ENCODE measurements at places on chromosomes 13 and 19.

- DNase-seq = no peak
Observed at GRCh38 chr19:46066471-46066870, 25.7 kb upstream of the IGFL4 start.

GRCh38 chr19:33740811-33741396 lies 55.8 kb upstream of the KCTD15 start:
- DNase-seq = peak; percentile 20

DNA sequence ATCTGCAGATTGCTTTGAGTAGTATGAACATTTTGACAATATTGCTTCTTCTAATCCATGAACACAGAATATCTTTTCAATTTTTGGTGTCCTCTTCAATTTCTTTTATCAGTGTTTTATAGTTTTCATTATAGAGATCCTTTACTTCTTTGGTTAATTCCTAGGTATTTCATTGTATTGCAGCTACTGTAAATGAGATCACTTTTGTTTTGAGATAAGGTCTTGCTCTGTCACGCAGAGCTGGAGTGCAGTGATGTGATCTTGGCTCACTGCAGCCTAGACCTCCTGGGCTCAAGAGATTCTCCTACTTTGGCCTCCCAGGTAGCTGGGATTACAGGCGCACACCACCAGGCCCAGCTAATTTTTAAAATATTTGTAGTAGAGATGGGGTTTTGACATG lies 9.8 kb downstream of the CYP2A7 start:
- no peak for DNase-seq

GRCh38 chr13:60135344-60135743 lies 28.4 kb downstream of the DIAPH3 start:
- DNase-seq = no peak

- no peak for DNase-seq
Observed at GRCh38 chr19:57075801-57076492, 43.8 kb upstream of the USP29 start.

- no peak for DNase-seq
Observed at GRCh38 chr13:103605546-103606326, 539.5 kb upstream of the SLC10A2 start.

GRCh38 chr19:51161266-51161665 lies 19.2 kb downstream of the SIGLEC7 start:
- no peak for DNase-seq

DNA sequence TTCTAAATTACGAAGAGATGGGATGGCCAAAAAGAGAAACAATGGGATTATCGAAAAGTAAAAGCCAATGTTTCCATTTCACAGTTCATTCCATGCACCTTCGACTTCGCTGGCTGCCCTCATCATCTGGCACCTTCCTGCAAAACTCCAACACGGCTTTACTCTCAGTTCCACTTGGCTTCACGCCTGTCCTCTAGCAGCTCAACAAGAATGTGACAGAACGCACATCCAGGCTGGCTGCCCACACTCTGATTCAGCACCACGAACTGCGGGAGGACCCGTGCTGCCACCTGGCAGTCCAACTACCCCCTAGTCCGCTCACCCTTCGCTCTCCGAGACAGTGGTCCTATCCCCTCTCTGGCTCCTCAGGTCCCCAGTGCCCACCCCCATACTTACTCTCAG lies 11.7 kb downstream of the ATP7B start:
- no peak for DNase-seq

DNA sequence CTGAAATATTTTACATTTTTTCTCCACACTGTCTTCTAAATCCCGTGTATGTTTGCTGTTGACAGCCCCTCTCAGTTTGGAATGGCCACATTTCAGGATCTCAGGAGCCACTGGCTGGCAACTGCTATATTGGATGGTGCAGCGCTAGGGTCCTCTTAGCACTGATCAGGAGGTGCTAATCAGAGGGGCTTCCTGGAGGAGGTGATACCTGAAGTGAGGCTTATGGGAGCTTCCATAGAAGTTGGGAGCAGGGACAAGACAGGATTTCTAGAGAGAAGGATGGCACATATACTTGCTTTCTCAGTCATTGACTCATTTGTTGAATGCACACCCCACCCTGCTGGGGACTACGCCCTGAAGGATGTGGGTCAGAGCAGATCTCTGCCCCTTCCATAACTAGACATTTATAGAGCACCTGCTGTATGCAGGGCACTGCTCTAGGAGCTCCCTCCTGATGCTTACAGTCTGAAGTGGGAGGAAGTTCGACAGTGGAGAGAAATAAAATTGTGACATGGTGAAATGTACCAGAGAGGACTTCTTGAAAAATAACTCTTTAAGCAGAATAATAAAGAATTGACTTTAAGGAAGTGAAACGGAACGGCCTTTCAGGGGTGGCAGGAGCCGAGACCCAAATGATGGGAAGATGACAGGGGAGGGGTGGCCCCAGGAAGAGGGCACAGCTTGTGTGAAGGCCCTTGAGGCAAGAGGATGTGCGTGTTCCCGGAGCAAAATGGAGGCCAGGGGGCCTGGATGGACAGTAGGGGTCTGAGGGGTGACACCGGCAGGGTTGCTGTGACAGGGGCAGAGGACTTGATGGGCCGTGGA lies 13.1 kb downstream of the AP2A1 start:
- DNase-seq = no peak

GRCh38 chr13:43720780-43721397 lies 65.9 kb downstream of the ENOX1 start:
- peak; percentile 4 for DNase-seq

DNA sequence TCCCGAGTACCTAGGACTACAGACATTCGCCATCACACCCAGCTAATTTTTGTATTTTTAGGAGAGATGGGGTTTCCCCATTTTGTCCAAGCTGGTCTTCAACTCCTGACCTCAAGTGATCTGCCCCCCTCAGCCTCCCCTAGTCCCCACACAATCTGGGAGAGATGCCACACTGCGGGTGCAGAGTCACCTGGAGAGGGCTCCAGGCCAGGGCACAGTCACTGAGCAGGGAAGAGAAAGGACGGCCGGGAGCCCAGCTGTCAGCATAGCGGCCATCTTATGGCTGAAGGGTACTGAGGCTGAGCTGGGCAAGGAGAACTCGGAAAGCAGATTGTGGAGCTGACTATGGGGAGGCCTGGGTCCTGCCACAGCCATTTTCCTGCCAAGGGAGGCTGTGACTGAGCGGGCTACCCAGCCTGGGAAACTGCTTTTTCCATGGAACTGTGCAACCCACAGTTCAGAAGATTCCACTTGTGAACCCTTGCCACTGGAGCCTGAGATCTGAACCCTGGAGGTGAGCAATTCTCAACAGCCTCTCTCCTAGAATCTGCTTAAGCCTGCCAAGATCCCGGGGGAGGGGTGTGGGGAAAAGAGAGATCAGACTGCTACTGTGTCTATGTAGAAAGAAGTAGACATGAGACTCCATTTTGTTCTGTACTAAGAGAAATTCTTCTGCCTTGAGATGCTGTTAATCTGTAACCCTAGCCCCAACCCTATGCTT lies 109.2 kb downstream of the ZNF486 start:
- DNase-seq = no peak

GRCh38 chr13:95540888-95541287 lies 11.6 kb upstream of the CLDN10 start:
- no peak for DNase-seq

- DNase-seq = peak; percentile 66
Observed at GRCh38 chr13:51479199-51479523, 26.3 kb upstream of the INTS6 start.

DNA sequence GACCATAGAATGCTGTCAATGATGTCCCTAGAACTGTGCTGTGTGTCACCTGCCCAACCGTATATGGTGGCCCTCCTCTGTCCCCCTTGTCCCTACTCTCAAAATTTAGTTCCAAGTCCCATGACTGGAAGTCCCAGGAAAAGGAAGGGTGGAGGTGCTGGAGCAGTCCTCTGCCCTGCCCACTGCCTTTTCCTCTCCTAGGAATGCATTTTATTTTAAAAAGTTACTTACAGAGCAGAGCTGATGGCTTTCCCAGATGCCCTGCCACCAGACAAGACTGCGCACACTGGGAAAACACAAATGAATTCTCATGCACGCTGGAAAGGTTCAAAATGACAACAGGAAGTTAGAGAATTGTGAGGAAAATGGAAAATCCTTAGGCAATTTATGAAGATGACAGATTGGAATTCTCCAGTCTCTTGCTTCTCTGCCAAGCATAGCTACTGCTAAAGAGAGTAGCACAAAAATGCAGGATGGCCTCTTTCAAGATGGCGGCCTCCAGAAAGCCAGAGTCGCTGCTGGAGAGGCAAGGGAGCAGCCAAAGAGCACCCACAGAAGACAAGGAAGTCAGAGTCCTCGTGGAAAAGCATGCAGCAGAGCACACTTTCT lies 117.1 kb upstream of the TSC22D1 start:
- no peak for DNase-seq

GRCh38 chr13:98054301-98054700 lies 88.6 kb upstream of the FARP1 start:
- no peak for DNase-seq

DNA sequence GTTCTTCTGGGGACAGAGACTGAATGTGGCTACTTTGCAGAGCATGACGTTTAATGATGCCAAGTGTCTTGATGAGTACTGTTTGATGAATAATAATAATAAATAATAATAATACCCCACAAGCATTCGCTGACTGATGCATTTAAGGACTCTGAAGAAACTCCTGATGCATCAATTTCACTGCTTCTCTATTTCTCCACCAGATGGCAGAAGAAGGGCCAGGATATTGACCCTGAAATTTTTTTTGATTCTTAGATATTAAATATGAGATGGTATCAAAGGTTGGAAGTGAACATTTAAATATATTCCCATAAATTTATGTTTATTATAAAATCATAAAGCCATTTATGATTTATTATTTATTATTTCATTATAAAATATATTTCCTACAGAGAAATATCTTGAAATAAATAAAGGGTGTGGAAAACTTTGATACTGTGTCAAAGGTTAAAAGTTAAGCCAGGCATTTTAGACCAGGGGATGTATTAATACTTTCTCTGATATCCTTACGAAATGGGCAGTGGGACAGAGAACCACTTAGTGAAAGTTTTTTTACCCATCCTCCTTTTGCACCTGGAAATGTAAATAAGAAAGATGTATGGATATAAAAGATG lies 170.9 kb downstream of the LACC1 start:
- DNase-seq = peak; percentile 29

DNA sequence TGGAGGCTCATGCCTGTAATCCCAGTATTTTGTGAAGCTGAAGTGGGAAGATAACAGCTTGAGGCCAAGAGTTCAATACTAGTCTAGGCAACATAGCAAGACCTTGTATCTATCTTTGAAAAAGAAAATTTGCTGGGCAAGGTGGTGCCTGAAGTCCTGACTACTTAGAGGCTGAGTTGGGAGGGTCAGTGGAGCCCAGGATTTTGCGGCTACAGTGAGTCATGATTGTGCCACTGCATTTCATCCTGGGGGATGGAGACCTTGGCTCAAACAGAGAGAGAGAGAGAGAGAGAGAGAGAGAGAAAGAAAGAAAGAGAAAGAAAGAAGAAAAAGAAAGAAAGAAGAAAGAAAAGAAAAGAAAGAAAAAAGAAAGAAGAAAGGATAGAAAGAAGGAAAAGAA lies 1872.3 kb upstream of the PCDH20 start:
- no peak for DNase-seq

GRCh38 chr13:52842441-52842840 lies 6.0 kb downstream of the PCDH8 start:
- no peak for DNase-seq

DNA sequence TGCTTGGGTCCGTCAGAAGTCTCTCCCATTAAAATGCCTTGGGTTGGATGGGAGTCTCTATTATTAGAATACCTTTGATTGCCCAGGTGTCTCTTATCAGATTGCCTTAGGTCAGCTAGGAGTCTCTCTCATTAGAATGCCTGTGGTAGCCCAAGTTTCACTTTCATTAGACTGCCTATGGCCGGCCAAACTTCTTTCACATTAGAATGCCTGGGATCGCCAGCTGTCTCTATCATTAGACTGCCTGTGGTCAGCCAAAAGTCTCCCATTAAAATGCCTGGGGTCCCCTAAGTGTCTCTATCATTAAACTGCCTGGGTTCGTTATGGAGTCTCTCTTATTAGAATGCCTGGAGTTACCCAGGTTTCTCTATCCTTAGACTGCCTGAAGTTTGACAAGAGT lies 1476.7 kb downstream of the UQCRFS1 start:
- DNase-seq = no peak

GRCh38 chr19:49116544-49116943 lies 2.4 kb downstream of the LIN7B start:
- DNase-seq = no peak

- DNase-seq = no peak
Observed at GRCh38 chr19:55092423-55093318, 17.0 kb downstream of the EPS8L1 start.

DNA sequence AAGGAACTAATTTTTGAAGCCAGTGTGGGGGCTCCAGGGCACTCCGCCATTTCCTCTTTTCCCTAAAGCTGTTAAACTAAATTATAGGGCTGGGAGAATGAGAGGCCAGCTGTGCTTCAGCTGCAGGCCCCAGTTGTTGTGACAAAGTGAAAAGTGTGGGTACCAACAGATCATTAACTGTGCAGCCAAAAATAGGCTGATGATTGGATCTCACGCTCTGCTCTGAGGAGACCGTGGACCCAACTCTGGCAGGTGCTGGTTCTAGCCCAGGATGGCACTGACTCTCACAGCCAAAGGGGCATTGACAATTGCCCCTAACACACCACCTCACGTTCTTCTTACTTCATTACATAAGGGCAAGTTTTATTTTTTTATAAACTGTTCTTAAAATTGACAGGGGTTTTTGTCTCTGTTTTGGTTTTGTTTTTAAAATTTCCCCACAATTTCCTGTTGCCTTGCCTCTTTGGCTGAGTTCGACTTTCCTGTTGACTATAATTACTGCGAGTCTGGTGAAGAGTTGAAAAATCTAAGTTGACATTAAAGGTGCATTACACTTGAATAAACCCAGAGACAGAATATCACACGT lies 391.0 kb downstream of the FGF9 start:
- no peak for DNase-seq

Measured in AG08395 (cell line).